ENCODE measurements at places on chromosomes 1 and 21.

DNA sequence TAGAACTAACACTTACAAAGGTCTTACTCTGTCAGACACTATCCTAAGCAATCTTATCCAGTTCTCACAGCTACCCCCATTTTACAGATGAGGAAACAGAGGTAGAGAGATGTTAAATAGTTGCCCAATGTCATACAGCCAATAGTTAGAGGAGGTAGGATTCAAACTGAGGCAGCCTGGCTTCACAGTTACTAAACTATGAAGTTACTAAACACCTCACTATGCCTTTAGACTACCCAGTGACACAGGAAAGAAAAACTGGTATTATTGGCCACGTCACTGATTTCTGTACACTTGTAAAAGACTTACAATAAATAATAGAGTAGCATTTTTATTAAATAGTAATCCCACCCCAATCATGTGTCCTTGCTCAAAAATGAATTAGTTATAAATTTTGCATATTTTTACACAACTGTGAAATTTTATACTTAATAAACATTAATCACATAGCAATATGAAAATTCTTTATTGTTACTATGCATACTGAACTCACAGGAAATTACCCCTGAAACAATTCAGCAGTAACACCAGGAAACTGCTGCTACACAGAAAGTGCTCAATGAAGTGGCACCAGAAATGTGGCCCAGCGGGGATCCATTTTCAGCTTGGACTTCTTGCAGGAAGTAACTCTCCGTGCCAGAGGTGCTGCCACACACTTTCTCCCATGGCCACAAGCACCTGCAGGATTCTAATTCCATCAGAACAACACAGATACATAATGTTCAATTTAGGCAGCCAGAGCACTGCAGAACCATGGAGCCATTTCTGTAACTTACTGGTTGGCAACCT, 69.4 kb downstream of the VAV3 start:
- no peak for DNase-seq

DNA sequence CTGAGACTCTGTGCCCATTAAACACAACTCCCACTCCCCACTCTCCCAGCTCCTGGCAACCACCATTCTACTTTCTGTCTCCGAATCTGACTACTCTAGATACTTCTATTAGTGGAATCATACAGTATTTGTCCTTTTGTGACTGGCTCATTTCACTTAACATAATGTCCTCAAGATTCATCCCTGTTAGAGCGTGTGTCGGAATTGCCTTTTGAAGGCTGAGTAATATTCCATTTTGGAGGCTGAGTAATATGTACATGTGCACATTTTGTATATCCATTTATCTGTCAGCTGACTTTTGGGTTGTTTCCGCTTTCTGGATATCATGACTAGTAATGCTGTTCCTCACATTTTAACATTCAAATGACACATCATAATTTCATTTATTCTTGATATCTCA, 30.3 kb downstream of the GALNT2 start:
- no peak for DNase-seq

DNA sequence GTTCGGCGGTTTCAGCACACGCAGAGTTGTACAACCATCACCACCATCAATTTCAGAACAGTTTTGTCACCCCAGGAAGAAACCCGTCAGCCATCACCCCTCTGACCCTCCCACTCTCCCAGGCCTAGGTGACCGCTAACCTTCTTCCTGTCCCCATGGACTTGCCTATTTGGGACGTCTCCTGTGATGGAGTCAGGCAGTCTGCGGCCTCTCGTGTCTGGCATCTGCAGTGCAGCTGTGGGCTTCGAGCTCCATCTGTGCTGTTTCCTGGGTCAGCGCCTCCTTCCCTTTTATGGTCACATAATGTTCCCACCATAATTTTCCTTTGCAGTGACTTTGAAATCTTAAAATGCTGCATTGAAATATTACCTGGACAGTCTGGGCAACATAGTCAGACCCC, 24.4 kb downstream of the SLC45A1 start:
- DNase-seq, result no peak

- no peak for DNase-seq
Observed at GRCh38 chr1:114609026-114609425, 27.6 kb upstream of the BCAS2 start.

DNA sequence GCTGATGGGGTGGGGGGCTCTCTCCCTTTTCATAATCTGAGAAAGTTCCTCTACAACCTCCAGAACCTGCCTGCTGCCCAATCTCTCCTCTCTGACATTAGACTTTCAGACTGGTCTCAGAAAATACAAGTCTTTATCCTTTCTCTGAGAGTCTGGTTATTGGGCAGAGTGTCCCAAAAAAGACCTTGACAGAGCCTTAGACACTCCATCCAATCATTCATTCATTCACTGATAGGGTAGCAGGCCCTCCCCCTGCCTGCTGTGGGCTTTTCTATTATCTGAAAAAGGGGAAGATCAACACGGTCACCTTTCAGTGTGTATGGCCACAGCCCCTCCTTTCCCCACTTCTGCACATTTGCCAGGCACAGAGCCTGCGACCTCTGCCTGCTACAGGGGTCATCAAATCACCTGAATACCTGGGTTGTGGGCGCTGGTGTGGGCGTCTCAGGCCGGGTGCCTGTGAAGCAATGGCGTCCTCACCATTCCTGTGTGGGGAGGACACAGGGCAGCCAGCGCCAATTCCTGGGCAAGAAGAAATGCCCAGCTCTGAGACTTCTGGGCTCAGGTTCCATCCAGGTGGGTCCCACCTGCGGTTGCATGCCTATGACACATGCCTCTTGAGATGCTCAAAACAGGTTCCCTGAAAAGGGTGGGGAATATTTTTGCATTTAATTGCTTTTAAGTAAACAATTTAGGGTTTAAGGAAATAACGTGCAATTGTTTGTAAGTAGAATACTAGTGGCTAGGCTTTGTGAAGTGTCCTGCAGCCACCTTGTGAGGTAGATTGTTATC, 52.8 kb downstream of the ELK4 start:
- DNase-seq, result no peak

- no peak for DNase-seq
Observed at GRCh38 chr1:101039245-101039644, 13.7 kb upstream of the DPH5 start.

GRCh38 chr1:67716800-67717199, 31.8 kb downstream of the GADD45A start:
- DNase-seq, result no peak

DNA sequence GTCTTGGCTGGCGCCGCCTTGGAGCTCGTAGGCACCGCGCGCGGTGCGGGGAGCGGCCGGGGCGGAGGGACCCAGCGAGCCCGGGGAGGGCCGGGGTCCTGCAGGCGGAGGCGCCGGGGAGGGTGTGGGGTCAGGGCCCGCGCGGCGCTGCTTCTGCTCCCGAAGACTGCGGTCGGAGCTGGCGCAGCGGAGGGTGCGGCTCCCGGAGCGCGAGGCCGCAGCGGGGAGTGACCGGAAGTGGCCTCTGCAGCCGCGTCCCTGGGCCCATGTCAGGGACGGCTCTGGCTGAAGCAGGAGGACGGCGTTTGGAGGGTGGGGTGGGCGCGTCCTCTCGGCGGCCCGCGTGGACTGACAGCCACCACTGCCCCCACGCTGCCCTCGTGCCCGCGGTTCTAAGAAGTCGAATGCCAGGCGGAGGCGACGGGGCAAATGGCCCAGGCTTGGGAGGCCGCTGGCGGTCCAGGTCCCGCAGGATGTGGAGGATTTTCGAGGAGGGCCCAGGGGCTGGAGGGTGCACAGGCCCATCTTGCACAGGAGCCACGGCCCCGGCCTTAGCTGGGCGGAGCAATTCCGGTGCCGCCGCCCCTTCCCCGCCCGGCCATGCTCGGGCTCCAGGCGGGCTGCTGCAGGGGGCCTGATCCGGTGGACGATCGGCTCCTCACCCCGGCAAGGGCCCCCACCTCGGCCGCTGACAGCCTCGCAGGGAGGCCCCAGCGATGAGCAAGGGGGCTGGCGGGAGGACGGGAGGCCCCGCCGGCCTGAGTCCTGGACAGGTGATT, 7.7 kb upstream of the ZNF669 start:
- no peak for DNase-seq

DNA sequence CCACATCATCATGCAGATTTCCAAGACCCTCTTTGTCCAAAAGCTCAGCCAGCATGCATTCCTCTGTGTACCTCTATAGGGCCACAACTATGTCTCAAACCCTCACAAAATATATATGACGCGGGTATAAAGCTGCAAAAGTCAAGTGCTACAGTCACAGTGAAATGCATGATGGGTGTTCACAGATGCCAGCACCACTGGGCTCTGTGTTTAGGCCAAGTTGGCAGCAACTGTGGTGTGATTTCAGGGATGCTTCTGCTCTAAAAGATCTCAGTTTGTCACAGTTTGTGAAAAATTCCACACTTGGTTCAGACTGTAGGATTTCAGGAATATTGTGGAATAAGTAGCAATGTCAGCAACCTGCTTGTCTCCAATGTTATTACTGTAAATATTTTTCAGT, 23.9 kb upstream of the SELP start:
- no peak for DNase-seq

DNA sequence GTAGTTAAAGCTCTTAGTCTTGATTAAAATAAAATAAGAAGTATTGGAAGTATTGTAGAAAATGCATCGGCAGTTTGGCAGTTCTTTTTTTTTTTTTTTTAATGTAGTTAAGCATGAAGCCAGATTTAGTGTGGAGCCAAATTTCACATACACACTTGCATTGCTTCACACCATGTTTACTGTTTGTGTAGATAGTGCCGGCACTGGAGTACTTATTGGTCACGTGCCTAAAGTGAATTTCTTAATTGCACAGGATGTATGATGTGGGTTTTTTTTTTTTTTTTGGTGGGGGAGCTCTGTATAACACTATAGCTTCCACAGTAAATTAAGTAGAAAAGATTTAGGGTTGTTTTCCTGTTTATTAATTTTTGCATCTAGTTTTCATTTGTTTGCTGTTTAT, 21.2 kb upstream of the TMEM61 start:
- DNase-seq, result no peak

DNA sequence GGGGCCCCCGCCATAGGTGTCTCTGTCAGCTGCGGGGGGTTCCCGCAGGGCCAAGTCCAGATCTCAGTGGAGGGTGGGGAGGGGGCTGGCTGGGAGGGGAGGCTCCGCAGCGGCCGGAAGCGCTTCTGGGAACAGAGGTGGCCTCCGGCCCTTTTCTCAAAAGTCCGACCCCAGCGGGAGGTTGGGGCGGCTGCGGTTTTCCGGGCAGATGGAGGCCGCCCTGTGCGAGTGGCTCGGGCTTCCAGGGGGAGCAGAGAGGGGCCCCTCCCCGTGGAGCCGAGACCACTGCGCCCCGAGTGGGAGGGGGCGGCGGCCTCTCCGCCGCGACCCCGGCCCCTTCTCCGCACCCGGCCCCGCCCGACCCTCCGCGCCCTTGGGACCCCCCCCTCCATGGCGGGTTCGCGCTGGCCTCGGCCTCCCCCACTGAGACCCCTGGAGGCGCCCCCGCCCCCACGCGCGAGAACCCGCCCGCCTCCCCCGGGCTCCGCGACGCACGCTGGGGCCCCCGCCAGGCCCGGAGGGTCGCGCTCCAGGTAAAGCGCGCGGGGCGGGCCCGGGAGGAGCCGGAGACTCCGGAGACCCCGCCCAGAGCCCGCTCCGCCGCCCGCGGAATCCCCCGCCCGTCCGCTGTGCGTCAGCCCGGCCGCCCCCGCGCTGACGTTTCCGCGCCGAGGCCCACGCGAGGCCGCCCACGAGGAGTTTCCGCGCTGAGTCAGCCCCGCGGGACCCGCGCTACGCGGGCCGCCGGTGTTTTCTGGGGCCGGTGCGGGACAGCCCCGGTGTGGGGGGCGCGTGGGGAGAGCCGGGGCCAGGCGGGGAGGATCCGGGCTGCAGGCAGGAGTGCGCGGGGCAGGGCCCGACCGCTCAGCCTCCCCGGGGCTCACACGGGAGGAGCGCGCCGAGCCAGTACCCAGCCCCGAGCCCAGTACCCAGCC, 5.2 kb downstream of the TNFRSF18 start:
- no peak for DNase-seq

DNA sequence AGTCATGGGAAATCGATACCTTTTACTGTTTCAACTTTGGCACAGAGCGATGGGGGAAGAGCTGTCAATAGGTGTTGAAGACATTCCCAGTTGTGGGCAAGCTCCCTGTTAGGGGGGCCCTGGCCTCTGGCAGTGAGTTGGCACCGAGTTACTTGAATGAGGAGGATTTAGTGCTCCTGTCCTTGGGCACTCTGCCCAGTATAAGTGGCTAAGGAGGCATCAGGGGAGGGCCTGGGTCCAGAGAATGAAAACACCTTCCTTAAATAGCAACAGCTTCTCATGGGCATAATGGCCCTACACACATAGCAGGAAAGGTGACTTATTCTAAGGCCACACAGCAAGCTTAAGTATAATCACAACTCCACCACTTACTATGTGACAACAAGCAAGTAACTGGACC, 664.4 kb downstream of the PTPRU start:
- DNase-seq, result no peak

- DNase-seq, result peak; percentile 7
Observed at GRCh38 chr1:9691691-9692090, 40.2 kb downstream of the PIK3CD start.

DNA sequence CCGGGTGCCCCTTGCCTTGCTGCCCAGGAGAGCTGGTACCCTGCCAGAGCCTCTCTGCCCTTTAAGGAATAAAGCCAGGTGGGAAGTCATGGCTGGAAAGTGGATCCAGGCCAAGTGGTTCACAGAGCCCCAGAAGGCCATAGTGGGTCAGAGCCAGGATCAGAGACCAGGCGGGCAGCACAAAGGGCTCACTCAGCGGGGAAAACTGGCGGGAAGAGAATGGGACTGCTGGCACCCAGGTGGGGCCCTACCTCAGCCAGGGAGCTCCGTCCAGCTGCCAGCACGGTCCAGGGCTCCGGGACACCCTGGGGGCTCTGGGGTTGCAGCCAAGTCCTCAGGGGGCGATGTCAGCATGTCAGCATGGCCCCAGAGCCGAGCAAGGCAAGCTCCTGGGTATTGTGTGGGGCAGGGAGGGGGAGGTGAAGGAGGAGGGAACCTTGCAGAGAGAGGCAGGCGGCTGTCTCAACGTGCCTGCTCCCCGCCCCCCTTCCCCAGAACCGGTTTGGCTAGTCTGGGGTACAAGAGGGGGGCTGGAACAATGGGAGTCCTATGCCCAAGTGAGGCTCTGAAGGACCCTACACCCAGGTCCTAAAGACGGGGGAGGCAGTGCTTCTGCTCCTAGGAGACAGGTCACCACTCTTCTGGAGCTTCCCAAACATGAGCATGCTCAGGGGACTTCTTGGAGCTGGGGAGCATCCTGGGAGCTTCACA, at the start of gene ARHGEF19:
ARHGEF19 (minus strand) TSS at position 402 of the 711 bp plus-strand sequence. CDS start 3,598 bp downstream, outside the sequence.
- DNase-seq, result no peak

DNA sequence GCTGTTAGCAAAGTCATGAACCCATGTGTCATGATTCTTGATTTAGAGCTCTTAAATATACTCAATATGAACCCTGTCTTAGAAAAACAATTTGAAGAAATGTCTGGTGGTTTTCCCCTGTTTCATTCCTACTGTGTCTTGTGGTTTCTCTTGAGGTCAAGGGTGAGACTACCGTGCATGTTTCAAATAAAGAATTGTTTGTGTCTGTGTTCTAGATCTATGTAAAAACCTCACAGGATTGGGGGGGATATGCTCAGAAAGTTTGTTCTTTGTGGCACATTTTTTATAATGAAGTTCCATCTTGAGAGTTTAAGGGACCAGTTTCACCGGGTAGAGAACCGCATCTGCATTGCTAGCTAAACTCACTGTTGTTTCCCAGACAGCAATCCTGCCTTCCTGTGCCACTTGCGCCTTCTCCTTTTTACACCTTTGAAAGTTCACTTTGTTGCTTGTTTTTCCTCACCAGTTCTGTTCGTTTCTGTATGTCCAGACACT, 30.9 kb upstream of the CACYBP start:
- DNase-seq, result peak; percentile 10

GRCh38 chr1:14598007-14598497, 433 bp upstream of the KAZN start:
- DNase-seq, result no peak

- no peak for DNase-seq
Observed at GRCh38 chr1:182246783-182247182, 144.8 kb downstream of the GLUL start.

Data from Kasumi-1 (cell line).